Ecto neural progenitor cell (in vitro differentiated cells): ENCODE measurements at places on chromosomes 12 and 14.

DNA sequence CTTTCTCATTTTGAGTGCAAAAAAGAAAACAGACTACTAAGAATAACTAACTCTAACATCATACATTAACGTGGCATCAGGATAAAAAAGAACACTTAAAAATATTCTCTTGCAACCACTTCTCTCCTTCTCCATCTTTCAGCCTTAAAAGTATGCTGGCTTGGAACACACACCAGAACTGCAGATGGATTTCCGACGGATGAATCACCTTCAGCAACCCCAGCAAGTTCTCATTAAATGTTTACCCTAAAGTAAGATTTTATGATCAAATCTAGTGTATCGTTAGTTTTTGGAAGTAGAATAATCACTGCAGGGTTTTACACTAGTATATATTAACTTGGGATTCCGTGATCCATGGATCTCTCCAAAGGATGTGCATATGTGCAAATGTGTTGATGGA is 1.2 kb downstream of the NEK9 start:
- DNase-seq = no peak

DNA sequence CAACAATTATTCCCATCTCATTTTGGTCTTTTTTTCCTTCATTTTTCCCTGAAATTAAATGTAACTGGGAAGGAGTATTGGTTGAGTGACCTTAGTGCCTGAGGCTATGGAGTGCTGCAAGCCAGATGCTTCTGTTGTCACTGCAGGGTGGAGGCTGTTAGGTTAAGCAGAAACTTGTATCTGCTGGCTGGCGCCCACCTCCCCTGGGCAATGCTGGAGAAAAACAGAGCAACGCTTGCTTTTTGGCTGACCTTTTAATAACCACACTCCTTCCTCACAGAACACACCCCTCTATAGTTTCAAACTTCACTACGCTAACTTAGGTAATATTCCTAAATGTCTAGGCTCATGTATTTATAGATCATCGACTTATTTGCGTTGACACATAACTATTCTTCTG is 583.5 kb upstream of the NOVA1 start:
- DNase-seq = no peak

DNA sequence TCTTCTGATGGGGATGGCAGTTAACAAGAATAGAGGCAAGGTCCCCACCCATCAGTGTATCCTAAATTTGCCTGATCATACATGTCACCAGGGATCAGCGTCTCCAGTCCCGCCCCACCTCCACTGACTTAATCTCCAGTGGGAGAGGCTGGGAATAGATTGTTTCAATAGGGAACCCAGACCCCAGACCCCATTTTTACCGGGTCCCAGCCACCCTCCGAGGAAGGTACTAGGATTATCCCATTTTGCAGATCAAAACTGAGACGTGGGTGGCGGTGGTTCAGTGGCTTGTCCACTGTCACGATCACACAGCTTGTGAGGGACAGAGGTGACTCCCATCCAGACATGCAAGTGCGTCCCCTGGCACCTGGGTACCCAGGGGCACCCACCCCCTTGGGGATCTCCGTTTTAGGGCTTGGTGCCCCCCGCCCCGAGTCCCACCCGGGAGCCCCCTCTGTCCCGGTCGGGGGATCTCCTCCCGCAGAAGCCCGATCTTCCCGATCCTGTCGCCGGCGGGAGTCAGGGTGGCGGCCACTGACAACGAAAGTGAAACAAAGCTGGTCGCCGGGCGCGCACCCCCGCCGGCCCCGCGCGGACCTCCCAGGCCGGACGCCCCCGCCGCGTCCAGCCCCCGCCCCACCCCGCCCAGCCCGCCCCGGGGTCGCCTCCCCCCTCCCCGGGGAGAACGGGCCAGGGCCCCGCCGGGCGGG is 523 bp downstream of the WSB2 start:
- DNase-seq = peak; percentile 72

DNA sequence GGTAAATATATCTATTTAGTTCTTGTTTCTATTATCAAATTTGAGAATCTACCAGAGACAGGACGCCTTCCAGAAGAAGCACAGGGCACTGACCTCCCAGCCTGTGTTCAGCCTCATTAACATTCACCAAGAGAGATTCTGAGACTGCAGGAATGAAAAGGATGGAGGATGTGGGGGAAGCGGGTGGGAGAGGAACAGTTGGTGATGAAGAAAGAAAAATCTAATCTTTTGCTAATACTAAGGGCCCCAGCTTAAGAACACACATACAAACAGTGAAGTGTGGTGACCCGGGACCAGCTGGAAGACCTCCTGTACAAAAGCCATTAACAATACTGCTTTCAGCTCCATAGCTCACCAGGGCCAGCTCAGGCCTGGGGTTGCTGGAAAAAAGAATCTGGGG is 160.5 kb downstream of the NUAK1 start:
- no peak for DNase-seq

GRCh38 chr12:47160316-47161244 is 80.8 kb upstream of the AMIGO2 start:
- DNase-seq = no peak

GRCh38 chr12:112020947-112021457 is 7.8 kb downstream of the ERP29 start:
- DNase-seq = no peak

DNA sequence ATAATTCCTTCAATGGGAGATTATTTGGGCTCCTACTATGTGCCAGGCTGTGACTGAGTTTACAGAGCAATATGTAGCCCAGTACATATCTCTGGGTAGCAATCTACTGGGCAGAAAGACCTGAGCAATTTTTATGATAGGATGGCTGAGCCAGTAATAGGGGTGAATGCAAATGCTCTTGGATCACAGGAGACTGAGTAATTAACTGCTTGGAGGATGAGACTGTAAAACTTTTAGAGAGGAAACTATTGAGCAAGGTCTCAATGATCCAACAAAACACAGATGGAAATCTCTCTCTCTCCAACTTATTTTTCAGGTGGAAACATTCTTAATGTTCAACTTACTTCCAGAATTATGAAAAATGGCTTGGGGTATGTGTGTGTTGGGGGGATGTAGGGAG is 402.2 kb downstream of the AEBP2 start:
- DNase-seq = no peak

DNA sequence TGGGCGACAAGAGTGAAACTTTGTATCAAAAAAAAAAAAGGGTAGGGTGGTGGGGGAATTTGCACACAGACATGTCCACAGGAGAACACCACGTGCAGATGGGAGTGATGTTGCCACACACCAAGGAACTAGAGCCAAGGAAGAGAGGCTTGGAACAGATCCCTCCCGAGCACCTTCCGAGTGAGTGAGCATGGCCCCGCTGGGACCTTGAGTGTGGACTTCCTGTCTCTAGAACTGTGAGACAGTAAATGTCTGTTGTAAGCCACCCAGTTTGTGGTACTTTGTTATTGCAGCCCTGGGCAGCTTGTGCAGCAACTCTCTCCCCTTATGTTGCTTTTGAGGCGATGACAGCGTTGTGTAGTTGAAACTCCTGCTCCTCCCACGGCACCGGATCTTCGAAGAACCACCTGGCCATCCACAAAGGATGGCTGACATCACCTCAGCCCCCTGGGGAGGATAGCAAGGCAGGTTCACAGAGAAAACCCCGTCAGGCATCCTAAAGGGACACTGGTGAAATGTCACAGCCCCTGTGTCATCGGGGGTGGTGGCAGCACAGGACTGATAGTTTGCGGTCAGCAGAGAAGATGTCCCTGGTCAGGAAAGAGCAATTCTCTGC is 54.7 kb upstream of the PLEKHG3 start:
- DNase-seq = no peak

DNA sequence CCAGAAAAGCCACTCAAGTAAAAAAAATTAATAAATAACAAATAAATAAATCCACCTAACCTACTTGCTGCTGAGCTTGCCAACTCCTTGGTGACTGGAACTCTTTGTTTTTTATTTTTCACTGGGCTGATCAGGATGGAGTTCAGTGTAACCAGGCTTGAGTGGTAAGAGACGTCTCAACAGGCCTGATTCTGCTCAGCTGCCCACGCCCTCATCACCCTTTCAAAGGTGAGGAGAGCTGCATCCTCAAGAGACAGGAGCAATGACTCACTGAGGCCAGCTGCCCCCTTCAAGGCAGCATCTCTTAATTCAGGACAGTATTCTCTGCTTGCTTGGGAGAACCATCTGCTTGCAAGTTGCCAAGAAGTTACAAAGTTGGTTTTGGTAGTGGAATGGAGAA is 111.9 kb upstream of the CPM start:
- no peak for DNase-seq

- peak; percentile 71 for DNase-seq
Observed at GRCh38 chr12:113996026-113996425, 29.9 kb upstream of the RBM19 start.
